Esophagus squamous epithelium (tissue), 5 donors: ENCODE measurements at places on chromosomes 3 and 15.

- no peak for DNase-seq
Measured at GRCh38 chr15:68681836-68682235, 103.0 kb downstream of the CORO2B start.

DNA sequence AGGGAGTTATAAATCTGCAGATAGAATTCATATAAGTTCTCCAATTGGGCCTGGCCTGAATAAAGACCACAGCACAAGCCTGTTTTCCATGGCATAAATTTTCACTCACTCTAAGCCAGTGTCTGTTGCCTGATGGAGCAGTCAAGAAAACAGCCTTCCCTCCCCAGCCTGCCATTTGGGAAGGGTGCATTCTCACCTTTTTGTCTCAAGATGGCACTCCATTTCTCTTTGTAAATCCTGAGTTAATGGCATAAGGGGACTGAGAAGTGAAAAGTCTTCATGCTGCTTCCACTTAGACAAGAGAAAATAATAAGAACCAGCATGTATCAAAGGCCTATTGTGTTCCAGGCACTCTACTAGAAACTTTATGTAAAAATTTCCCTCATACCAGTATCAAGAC, 115.6 kb upstream of the MANF start:
- no peak for DNase-seq

- no peak for DNase-seq
Measured at GRCh38 chr15:39605146-39605545, 24.3 kb downstream of the THBS1 start.

DNA sequence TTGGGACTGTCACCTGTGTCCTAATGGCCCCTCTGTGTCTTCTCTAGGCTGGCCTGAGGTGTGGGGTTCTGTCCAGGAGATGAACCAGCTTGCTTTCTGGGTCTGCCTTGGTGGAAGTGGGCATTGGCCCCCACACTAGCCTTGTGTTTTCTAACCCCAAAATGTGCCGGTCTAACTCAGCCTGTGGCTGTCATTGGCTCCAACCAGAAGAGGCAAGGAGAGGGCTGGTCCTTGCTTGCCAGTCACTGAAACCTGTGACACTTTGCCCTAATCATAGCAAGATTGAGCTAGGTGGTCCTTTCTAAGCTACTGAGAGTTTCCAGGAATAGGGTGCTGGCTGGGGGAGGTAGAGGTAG, 2.2 kb downstream of the C15orf39 start:
- no peak for DNase-seq

DNA sequence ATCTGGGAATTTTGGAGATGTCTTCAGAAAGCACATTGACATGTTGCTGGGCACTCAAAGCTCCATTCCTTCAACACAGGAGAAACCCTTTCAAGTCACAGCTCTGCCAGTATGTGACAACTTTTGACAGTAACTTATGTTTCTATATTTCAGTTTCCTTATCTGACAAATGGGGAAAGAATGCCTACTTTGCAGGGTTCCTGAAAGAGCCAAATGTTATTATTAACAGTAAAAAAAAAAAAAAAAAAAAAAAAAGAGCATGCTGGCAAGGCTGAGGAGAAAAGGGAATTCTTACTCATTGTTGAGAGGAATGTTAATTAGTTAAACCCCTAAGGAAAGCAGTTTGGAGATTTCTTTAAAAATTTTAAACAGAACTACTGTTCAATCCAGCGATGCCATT, 272.5 kb upstream of the TGFBR2 start:
- no peak for DNase-seq

DNA sequence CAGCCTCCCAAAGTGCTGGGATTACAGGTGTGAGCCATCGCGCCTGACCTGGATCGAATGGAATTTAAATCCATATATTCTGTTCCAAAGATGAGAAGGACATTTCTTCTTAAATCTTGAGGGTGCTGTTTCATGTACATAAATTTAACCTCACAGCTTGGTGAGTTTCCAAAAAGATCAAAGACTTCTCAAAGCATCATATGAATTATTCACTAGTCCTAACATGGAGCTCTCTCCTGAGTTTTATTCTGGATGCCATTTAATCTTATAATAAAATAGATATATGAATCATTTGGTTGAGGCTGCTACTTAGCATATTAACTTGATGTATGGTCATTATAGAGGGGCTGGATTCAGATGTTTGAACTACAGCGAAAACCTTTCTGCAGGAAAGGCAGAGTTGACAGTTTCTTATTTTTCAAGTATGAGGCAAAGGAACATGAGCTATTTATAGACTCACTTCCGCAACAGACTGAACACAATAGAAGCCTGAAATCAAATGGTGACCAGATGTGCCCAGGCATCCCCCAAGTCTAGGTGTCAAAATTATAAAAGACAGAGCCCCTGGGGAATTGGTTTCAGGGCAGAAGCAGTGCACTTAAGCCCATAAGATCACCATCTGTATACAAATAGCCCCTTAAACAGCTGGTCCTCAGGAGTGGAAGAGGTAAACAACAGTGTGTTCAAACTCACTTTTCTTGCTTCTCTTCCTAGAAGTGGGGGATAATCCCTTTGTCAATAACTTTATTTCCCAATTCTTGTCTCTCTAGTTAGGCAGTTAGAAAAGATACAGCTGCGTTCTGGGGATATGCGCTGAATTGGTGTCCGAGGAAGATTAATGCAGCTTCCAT, 29.7 kb downstream of the STARD9 start:
- no peak for DNase-seq

GRCh38 chr15:68582236-68582635, 3.4 kb downstream of the CORO2B start:
- no peak for DNase-seq

DNA sequence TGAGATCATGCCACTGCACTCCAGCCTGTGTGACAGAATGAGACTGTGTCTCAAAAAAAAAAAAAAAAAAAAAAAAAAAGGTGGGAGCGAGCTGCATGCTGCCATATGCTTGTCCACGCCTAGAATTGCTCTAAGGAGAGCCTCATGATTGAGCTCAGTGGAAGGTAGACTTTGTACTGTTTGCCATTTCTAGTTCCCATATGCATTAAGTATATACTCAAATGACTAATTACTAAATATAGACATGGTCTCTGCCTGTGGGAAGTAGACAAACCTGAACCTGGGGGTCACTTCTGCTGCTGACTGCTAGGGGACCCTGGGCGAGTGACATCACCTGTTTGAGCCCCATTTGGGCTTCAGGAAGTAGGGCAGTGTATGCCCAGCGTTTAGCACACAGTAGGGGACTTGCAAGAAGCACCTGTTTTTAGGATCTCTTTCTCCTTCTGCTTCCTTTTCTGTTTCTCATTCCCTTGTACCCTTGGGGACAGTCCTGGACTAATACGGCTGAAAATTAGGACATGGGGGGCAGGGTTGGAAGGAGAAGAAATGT, 27.2 kb downstream of the PRKCD start:
- no peak for DNase-seq

GRCh38 chr3:12445523-12446240, 38.6 kb upstream of the TSEN2 start:
- no peak for DNase-seq

GRCh38 chr15:67806536-67806935, 18.8 kb upstream of the SKOR1 start:
- DNase-seq: no peak
